Heart left ventricle (tissue), 16 donors: ENCODE measurements at places on chromosomes 4 and X. TPM values are rescaled to one million over a fixed set of nuclear protein-coding genes. Genes with fewer than 3 reads are reported as not detected.

DNA sequence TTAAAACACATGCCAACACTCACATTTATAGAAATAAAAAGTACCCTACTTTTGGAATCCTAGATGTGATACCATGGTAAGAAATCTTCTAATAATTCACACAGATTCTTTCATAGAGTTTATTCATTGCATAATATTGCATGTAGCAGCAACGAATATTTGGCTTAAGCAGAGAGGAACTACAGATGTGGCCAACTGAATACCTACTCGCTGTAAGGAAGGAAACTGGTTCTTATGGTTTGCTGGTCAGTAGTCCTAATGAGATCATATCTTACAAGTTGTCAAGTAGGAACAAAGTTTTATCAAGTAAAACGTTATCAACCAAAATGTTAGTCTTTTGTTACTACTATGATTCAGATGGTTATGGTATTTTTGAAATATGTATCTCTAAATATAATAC is 996.1 kb downstream of the PDHA2 start:
- H3K27me3 ChIP-seq, result no peaks in the 10 kb centered on the region
- H3K27ac ChIP-seq, result no peak overlapping the region

DNA sequence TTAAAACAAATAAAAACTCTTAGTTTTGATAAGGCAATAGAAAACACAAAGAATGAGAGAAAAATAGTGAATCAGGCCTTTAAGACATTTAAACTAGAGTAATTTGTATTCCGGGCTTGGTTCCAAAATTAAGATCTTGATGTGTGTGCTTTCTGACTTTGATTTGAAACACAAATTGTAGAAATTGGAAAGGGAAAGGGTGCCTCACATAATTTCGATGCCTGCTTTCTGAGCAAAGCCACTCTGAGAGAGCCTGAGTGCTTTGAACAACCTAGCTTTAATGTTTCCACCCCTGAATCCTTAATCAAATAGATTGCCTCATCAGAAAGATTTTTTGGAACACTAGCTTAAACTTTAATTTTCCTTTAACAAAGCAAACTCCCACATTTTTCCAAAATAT is 666.8 kb downstream of the PCDH18 start:
- H3K36me3 ChIP-seq, result no peaks in the 10 kb centered on the region
- H3K27me3 ChIP-seq, result no peaks in the 10 kb centered on the region
- no peak overlapping the region for H3K4me3 ChIP-seq
- no peak overlapping the region for H3K27ac ChIP-seq

GRCh38 chr4:148330161-148330560 is 112.1 kb downstream of the NR3C2 start:
- no peaks in the 10 kb centered on the region for H3K36me3 ChIP-seq
- H3K27me3 ChIP-seq, result no peaks in the 10 kb centered on the region
- H3K4me3 ChIP-seq, result no peak overlapping the region
- no peaks in the 10 kb centered on the region for H3K4me1 ChIP-seq
- no peak overlapping the region for H3K27ac ChIP-seq

DNA sequence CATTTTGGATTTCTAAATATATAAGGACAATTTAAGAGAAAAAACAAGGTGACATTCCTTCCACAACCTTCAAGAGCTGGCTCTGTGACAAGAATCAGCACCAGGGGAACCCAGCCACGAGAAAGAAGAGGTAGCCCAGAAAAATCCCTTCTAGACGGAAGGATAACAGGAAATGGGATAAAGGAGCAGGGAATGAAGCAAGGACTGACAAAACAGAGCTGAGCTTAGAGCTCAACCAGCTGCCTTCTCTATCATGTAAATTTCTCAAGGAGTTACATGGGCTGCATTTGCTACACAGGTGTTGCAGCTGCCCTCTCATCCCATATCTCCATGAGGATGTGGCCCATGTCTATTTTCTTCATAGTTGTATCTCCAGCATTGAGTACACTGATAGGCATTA is 154.2 kb upstream of the PRDX4 start:
- no peak overlapping the region for H3K27ac ChIP-seq
- DNase-seq, result no peak

GRCh38 chr4:186875476-186875875 is 151.8 kb upstream of the FAT1 start:
- no peak for DNase-seq
- no peaks in the 10 kb centered on the region for H3K4me1 ChIP-seq
- no peak overlapping the region for H3K27ac ChIP-seq
- H3K4me3 ChIP-seq, result no peak overlapping the region
- H3K36me3 ChIP-seq, result no peaks in the 10 kb centered on the region

- no peak overlapping the region for H3K27ac ChIP-seq
- no peaks in the 10 kb centered on the region for H3K4me1 ChIP-seq
- H3K27me3 ChIP-seq, result no peaks in the 10 kb centered on the region
- H3K4me3 ChIP-seq, result no peak overlapping the region
- no peak for DNase-seq
These were observed 3.5 kb downstream of the SERPINA7 start for GRCh38 chrX:106035064-106035463.

- no peak for DNase-seq
- H3K27ac ChIP-seq, result no peak overlapping the region
- no peaks in the 10 kb centered on the region for H3K4me1 ChIP-seq
- no peaks in the 10 kb centered on the region for H3K27me3 ChIP-seq
- no peak overlapping the region for H3K4me3 ChIP-seq
These were observed 365.8 kb upstream of the TENM3 start for GRCh38 chr4:181877329-181877848.

DNA sequence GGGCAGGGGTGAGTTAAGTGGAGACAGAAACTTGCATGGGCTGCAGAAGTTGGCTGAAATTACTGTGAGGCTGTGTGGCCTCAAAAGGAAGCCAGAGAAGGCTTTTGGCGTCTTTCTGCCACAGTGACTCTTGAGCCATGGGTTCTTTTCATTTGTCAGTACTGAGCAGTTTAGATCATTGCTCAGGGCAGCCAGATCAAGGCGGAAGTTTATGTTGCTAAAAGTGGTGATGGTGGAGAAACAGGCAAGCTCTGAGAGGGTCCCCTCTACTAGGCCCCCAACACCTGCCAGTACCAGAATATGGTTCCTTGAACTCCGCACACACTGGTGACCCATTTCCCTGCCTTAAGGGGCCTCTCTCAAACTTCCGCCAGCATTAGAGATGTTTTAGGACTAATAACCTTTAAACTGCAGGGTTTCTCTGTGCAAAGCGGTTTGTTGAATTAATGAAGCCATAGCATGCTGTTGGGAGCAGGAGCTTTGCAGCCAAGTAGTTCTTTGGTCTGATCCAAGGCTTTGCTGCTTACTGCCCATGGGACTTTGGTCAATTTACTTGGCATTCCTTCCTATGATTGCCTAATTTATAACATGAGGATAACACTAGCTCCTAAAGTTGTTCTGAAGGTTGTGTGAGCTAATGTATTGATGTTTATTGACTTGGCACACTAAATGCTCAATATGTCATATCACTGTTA is 34.5 kb downstream of the RNF175 start:
- no peaks in the 10 kb centered on the region for H3K36me3 ChIP-seq
- H3K4me1 ChIP-seq, result no peaks in the 10 kb centered on the region
- DNase-seq, result no peak
- no peak overlapping the region for H3K4me3 ChIP-seq
- no peak overlapping the region for H3K27ac ChIP-seq
- no peaks in the 10 kb centered on the region for H3K27me3 ChIP-seq

DNA sequence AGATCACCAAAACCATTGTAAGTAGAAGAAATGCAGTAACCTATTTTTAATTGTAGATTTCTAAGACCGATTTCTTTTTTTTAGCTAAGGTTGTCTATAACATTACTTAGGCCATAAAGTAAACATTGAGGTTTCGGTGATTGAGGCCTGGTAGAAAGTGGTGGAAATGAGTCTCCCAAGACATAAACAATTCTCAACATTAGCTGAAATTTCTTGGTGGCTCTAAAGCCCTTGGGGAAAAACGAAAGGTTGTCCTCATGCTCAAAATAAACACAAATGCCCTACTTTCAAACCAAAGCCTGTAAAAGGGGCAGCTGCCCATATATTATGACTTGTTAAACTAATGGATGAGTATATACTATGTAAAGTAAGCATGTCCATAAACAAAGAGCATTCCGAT is 98.8 kb downstream of the SCFD2 start:
- H3K27ac ChIP-seq, result no peak overlapping the region
- H3K4me1 ChIP-seq, result no peaks in the 10 kb centered on the region
- H3K36me3 ChIP-seq, result no peaks in the 10 kb centered on the region
- no peaks in the 10 kb centered on the region for H3K27me3 ChIP-seq
- no peak overlapping the region for H3K4me3 ChIP-seq

DNA sequence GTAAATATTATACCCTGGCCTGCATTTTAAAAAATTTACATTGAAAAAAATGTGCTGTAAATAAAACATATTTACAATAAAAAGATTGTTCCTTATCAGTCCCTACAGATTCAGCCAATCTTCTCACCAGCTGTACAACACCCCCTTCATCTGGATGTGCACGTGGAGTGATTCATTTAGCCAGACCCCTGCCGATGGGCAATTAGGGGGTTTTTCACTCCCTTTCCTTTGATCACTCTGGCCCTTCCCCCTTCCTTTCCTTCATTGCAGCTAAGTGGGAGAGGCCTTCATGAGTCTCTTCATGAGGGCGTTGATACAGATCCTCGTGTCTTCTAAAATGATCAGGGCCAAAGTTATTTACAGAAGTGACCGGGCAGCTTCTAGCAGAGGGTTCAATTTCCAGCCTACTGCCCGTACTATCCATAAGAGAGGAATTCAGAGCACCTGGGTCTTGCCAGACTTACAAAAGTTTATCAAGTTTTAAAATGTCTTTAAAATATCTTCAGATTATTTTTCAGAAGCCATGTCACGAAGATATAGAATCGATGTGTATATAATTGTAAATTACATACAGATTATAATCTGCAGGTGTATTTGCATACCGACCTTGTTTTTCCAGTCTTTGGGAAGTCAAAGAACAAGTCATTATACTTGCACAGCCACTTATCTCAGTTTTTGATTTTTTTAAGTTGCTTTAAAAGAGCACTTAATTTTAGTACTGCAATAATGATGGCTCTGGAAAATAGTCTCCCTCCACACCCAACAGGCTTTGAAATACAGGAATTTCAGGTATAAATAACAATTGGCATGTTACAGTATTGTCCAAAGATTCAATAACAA is 21.4 kb upstream of the RASL11B start:
- no peaks in the 10 kb centered on the region for H3K36me3 ChIP-seq
- H3K4me3 ChIP-seq, result no peak overlapping the region
- no peak for DNase-seq
- no peak overlapping the region for H3K27ac ChIP-seq
- H3K4me1 ChIP-seq, result no peaks in the 10 kb centered on the region
- no peaks in the 10 kb centered on the region for H3K27me3 ChIP-seq

DNA sequence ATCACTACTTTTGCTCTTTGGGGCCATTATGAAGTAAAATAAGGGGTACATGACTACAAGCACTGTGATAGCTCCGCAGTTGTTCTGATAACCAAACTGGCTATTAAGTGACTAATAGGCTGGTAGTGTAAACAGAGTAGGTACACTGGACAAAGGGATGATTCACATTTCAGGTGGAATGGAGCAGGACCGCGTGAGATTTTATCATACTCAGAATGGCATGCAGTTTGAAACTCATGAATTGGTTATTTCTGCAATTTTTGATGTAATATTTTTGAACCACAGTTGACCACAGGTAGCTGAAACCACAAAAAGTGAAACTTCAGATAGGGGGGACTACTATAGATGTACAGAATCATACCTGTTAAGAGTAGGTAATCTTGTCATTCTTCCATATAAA is 55.8 kb downstream of the PAK3 start:
- no peak overlapping the region for H3K4me3 ChIP-seq
- H3K27me3 ChIP-seq, result no peaks in the 10 kb centered on the region
- H3K4me1 ChIP-seq, result no peaks in the 10 kb centered on the region
- H3K27ac ChIP-seq, result no peak overlapping the region
- no peaks in the 10 kb centered on the region for H3K36me3 ChIP-seq
- DNase-seq, result no peak

GRCh38 chrX:132848296-132848970 is 110.0 kb downstream of the HS6ST2 start:
- H3K27ac ChIP-seq, result no peak overlapping the region
- DNase-seq, result no peak
- no peaks in the 10 kb centered on the region for H3K36me3 ChIP-seq
- no peaks in the 10 kb centered on the region for H3K4me1 ChIP-seq

GRCh38 chr4:2276581-2277325 is 14.8 kb upstream of the MXD4 start:
- no peak overlapping the region for H3K4me3 ChIP-seq
- no peaks in the 10 kb centered on the region for H3K4me1 ChIP-seq
- DNase-seq, result peak; percentile 23

- H3K27ac ChIP-seq, result peak overlapping the region; percentile 38
- no peaks in the 10 kb centered on the region for H3K36me3 ChIP-seq
- H3K4me3 ChIP-seq, result no peak overlapping the region
- no peaks in the 10 kb centered on the region for H3K27me3 ChIP-seq
These were observed 205.7 kb downstream of the FAT4 start for GRCh38 chr4:125520258-125520990.

- H3K36me3 ChIP-seq, result no peaks in the 10 kb centered on the region
- H3K27me3 ChIP-seq, result no peaks in the 10 kb centered on the region
- H3K4me1 ChIP-seq, result no peaks in the 10 kb centered on the region
These were observed 85.7 kb downstream of the JAKMIP1 start for GRCh38 chr4:6114601-6115000.

GRCh38 chr4:94446386-94446785 is 5.4 kb upstream of the PDLIM5 start:
- H3K36me3 ChIP-seq, result no peaks in the 10 kb centered on the region
- no peak overlapping the region for H3K4me3 ChIP-seq
- H3K4me1 ChIP-seq, result no peaks in the 10 kb centered on the region
- no peaks in the 10 kb centered on the region for H3K27me3 ChIP-seq
- H3K27ac ChIP-seq, result no peak overlapping the region

DNA sequence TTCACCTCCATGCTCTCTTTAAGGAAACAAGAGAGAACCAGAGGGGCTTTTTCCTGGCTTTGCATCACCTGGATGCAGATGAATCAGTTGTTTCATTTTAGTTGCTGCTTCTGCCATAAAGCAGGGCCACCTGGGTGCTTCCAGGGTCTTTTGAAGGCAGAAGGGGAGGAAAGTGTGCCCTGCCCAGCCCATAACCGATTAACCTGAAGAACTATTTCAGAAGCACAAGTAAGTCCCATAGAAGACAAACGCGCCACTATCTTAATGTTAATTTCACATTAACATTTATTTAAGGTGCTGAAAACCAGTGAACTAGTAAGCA is 32.1 kb downstream of the IRF2 start:
- no peaks in the 10 kb centered on the region for H3K36me3 ChIP-seq
- peaks cover 89% of the 10 kb centered on the region for H3K4me1 ChIP-seq
- peak overlapping the region; percentile 4 for H3K4me3 ChIP-seq
- peak overlapping the region; percentile 43 for H3K27ac ChIP-seq
- DNase-seq, result no peak
- H3K27me3 ChIP-seq, result no peaks in the 10 kb centered on the region

GRCh38 chrX:47351706-47352105 is 18.7 kb upstream of the ZNF157 start:
- H3K27ac ChIP-seq, result no peak overlapping the region
- DNase-seq, result no peak
- no peaks in the 10 kb centered on the region for H3K36me3 ChIP-seq
- no peaks in the 10 kb centered on the region for H3K4me1 ChIP-seq

GRCh38 chrX:138856881-138857604 is 145.5 kb upstream of the FGF13 start:
- DNase-seq, result no peak
- no peaks in the 10 kb centered on the region for H3K4me1 ChIP-seq
- H3K36me3 ChIP-seq, result no peaks in the 10 kb centered on the region
- no peak overlapping the region for H3K27ac ChIP-seq
- no peaks in the 10 kb centered on the region for H3K27me3 ChIP-seq

- no peaks in the 10 kb centered on the region for H3K27me3 ChIP-seq
- H3K4me3 ChIP-seq, result no peak overlapping the region
- DNase-seq, result peak; percentile 83
- H3K4me1 ChIP-seq, result peaks cover 54% of the 10 kb centered on the region
These were observed 90.2 kb downstream of the ARHGAP10 start for GRCh38 chr4:147822128-147822527.

The OTUD6A gene
- total RNA-seq, result not detected

The GLRA2 gene
- not detected for total RNA-seq

The SSX4 gene
- not detected for total RNA-seq

The HSFX1 gene
- 2.9 TPM for total RNA-seq

The IL2 gene
- total RNA-seq, result not detected

The ARL9 gene
- total RNA-seq, result not detected

The FGF16 gene
- total RNA-seq, result not detected
